Muscle of arm (tissue), 14 donors: ENCODE measurements at places on chromosomes 7 and 10. TPM values are rescaled to one million over a fixed set of nuclear protein-coding genes. Genes with fewer than 3 reads are reported as not detected.

GRCh38 chr7:7932553-7932952 is 36.0 kb upstream of the GLCCI1 start:
- DNase-seq, result no peak

DNA sequence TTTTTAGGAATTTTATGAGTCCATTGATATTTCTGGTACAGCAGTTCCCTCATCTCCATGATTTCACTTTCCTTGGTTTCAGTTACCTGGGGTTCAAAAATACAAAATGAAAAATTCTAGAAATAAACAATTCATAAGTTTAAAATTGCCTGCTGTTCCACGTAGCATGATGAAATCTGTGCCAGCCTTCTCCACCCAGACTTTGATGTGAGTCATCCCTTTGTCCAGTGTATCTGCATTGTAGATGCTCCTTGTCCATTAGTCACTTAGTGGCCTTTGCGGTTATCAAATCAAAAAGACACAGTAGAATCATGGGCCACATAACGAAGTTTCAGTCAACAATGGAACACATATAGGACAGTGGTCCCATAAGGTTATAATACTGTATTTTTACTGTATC is 286.9 kb downstream of the PTEN start:
- no peak for DNase-seq

DNA sequence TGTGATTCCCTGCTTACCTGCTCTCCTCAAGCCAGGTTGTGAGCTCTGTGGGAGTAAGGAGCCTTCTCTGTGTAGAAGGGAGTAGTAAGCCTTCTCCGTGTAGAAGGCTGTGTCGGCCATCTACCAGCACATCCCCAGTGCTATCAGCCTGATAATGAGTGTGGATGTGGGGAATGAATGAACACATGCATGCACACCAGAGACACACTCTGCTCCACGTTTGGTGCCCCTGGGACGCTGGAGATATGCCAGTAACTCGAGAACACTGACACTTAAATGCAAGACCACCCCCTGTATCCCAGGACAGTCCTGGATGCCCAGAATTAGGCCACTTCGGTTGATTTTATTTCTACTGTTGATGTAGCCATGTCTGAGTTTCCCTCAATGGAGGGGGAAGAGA is 21.1 kb upstream of the GPR26 start:
- no peak for DNase-seq

DNA sequence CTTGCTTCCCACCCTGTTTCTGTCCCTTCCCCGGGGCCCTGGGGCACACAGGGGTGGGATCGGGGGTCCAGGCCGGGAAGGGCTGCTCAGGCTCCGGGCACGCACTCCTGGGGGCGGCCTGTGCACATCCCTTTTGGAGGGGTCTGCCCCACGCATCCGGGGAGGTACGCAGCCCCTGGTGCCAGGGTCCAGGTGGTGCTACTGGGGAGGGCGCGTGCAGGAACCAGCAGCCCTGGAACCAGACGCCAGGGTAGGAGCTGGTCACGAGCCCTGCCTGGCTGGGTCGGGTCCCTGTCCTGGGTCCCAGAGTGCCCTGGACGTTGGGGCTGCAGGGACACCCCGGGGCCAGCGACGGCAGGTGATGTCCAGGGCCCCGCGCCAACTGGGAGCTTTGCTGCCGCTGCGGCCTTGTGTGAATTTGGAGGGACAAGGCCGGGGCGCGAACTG is 53.4 kb downstream of the GLRX3 start:
- no peak for DNase-seq

- DNase-seq, result no peak
Measured at GRCh38 chr10:15341502-15342128, 29.5 kb downstream of the FAM171A1 start.

DNA sequence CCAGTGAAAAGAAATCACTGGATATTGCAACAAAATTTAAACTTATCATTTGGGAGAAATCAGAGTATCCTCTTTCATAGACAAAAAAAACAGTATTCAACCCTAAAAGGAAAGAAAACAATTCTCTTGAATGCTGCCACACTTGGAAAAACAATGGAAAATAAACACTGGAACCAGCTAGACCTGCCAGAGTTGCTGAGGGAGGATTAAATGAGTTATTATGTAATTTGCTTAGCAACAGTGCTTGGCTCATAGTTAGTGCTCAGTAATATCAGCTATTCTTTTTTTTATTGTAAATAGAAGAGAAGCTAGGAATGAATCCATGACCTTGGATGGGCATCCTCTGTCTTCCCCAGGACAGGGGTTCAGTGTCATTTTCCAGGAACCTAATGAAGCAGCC is 11.0 kb upstream of the ZNF273 start:
- no peak for DNase-seq

GRCh38 chr7:152859781-152860191 is 100.2 kb downstream of the ACTR3B start:
- no peak for DNase-seq

GRCh38 chr10:37206132-37206531 is 80.7 kb downstream of the ANKRD30A start:
- no peak for DNase-seq

DNA sequence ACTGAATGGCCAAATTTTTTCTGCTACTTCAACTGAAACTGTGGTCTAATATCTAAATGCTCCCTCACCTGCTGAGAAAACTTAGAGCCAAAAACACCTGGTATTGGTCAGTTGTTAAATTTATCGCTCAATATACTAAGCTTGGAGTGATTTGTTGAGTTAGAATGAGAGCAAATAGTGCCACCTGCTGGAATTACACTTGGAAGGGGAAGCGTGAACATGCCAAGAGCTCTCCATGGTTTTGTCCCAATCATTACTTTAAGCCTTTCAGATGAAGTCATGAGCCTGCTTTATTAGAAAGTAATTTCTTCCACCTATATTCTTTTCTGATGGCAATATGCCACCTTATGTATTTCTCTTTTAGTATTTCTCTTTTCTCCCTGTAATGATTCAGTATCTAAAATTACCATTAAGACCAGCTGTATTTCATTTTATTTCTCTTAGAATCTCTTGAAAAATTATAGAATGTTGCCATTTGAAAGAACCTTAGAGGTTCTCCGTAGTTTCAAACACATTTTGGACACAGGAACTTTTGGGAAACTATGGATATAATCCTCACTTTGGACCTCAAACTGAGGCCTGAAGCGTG is 447.8 kb upstream of the C7orf33 start:
- peak; percentile 29 for DNase-seq

OR9A2 gene
- not detected for polyA plus RNA-seq

DNA sequence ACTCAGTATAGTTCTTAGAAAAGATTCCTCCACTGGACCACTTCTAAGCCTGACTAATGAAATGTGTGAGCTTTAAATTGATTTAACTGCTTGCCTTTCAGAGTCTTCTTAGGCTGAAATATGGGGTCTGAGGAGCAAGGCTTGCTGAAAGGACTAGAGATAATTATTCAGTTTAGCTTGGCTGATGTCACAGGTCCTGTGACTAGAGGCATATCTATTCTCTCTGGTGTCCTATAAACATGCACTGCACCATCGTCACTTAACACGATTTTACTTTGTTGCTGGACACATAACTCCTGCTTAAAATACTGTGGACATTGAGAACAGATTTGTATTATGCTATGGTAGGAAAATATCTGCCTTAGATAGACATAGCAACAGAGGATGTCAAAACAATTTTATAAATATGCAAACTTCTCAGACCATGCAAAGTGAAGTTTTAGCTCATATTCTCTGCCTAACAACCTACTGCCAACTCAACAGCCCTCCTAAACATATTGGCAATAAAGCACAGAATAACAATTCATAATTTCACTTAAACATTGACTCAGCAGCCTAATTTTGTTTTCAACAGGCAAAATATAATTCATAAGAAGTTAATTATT is 80.2 kb downstream of the RNF133 start:
- DNase-seq, result no peak

- DNase-seq, result peak; percentile 49
Measured at GRCh38 chr7:2195400-2196246, 37.1 kb downstream of the MAD1L1 start.
